ENCODE measurements at places on chromosomes 5 and 9. TPM values are rescaled to one million over a fixed set of nuclear protein-coding genes. Genes with fewer than 3 reads are reported as not detected.
A peak's percentile ranks its signal among the peaks of the same experiment; 100 is the strongest.

GRCh38 chr9:21154018-21154608 lies 12.3 kb downstream of the IFNA21 start:
- peak; percentile 3 for DNase-seq

- no peak for DNase-seq
Observed at GRCh38 chr5:22505891-22506290, 347.3 kb downstream of the CDH12 start.

GRCh38 chr5:126364206-126364902 lies 58.9 kb upstream of the GRAMD2B start:
- DNase-seq, result no peak

DNA sequence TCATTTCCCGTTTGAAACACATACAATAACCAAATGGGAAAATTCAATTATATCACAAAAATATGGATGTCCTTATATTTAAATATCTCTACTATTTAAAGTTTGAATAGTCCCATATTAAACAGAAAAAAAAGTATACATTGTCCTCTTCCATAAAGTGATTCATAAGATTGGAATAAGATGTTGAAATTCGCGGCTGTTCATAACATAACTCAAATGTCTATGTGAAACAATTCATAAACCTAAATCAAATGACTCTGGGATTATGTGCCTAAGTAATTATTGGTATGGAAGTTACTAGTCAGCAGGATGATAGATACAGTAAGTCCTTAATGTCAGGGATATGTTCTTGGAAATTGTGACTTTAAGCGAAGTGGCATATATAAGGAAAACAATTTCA lies 3.9 kb upstream of the EFNA5 start:
- DNase-seq, result no peak

- DNase-seq, result no peak
Observed at GRCh38 chr9:112689161-112689740, 28.7 kb downstream of the INIP start.

DNA sequence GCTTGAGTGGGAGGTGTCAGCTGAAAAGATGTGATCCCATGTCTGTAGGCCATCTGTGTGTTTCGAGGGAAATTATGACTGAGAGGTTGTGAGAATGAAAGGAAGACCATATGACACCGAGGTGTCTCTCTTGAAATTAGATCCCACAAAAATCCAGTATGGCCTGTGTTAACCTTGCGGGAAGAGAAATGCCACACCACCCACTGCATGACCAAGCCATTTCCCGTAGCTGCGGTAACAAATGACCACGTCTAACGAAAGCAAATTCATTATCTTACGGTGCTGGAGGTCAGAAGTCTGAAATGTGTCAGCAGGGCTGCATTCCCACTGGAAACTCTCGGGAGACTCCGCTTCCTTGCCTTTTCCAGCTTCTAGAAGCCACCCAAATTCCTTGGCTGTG lies 11.6 kb downstream of the C9orf57 start:
- DNase-seq, result no peak

DNA sequence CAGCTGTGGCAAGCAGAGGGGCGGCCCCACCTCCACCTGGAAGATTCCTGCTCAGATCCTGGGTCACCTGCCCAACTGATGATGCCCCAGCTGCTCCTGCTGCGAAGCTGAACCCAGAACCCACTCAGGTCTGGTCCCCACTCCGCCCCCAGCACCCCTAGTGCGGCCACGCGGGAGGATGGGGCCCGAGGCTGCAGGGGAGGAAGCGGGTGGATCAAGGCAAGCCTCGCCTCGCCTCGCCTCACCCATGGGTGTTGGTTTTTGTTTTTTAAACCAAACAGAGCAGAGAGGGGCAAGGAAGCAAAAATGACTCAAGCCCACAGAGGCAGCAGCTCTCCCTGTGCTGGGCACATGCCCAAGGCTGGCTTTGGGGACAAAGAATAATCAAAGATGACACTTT lies 23.2 kb downstream of the ABO start:
- DNase-seq, result no peak

DNA sequence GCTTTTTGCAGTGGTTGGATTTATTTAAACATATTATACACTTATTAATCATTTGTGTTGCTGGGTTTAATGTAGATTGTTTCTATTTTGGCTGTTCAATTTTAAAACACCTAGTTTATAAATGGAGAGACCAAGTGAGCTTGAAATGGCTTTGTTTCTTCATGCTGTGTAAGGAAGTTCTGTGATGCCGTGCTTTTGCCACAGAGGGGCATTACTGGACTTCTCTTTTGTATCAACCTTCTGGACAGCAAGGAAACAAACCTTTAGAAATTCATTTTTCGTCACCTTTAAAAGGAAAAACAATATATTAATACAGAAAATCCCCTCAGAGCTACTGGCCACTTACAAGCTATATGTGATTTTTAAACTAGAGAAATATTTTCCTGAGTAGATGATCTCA lies 81.9 kb downstream of the DMRTA1 start:
- no peak for DNase-seq

DNA sequence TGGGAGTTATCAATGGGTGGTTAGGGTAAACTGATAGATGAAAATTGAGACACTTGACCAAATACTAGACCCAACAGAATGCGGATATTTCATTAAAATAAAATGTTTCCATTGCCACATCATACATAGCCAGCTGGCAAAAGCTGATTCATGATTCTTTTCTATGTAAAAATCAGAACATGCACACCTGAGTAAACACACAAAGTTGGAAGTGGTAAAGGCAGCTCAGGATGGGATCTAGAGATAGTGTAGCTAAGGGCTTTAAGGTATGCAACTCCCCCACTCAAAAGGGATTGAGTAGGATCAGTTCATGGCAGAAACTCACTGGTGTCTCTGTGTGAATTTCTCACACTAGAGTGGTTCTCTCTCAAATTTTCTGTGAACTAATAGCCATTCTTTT lies 541.1 kb upstream of the GRAMD2B start:
- no peak for DNase-seq

DNA sequence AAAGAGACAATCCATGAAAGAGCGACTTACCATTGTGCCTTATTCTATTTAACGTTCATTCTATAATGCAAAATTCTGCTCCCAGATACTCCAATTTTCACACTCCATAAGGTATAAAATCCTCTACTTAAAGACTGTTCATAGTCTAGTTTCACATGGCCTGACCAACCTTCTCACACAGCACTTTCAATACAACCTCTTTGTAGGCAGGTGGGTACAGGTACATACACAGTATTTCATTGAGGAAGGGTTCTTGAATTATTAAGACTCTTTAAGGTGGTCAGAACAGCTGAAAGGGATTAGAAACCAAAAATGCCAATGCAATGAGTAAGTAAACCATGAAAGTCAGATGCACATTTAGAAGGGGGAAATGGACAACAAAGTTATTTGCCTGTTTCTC lies 352.0 kb downstream of the PARP8 start:
- DNase-seq, result no peak

- no peak for DNase-seq
Observed at GRCh38 chr9:108040783-108041182, 551.2 kb upstream of the KLF4 start.

DNA sequence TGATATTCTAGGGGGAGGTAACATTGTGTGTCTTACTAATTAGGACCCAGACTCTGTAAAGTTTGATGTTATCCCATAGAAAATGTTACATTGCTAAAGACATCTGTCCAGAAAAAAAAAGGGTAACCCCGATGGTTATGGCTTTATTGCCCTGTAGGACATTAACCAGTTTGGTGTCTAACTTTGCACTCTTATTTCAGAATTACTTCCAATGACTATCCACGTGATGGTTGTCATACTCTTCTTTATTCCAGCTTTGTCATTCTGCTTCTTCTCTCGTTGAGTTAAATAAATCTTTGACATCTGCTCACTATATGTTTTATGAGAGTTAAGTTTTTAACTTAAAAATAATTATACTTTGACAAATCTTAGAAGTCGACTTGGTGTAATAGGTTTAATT lies 180.4 kb upstream of the ANKRD55 start:
- no peak for DNase-seq

The AGXT2 gene
- not detected for total RNA-seq

The BRINP1 gene
- not detected for total RNA-seq

The NOXA1 gene
- total RNA-seq, result 3.8 TPM

The ANKDD1B gene
- 0.69 TPM for total RNA-seq

The NEUROG1 gene
- not detected for total RNA-seq

The TPPP gene
- total RNA-seq, result 12.4 TPM

The SV2C gene
- 0.12 TPM for total RNA-seq

The BAAT gene
- 0.15 TPM for total RNA-seq

The SLC6A7 gene
- not detected for total RNA-seq
